RPMI7951 (cell line): ENCODE measurements at places on chromosomes 4 and X. TPM values are rescaled to one million over a fixed set of nuclear protein-coding genes. Genes with fewer than 3 reads are reported as not detected.

FGF13 gene
- total RNA-seq, result 0.10 and 0.12 TPM in 2 replicates

CT45A10 gene
- 0.29 and 0.72 TPM in 2 replicates for total RNA-seq

DNA sequence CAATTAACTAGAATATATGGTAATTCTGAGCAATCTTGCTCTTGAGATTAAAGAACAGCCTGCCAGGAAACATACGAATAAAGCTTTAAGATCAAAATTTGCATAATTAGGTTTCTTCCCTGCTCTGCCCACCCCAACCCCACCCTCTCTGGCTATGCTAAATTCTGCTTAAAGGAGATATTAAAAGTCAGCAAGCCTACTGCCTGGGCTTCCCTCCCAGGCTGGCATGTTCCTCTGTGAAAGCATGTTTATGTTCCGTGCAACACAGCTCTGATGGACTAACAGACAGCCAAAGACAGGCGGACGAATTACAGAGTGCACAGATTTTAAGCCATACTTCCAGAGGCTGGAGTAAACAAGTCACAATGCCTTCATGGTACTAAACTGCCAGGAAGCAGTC is 28.4 kb downstream of the CD99L2 start:
- DNase-seq, result no peak

DNA sequence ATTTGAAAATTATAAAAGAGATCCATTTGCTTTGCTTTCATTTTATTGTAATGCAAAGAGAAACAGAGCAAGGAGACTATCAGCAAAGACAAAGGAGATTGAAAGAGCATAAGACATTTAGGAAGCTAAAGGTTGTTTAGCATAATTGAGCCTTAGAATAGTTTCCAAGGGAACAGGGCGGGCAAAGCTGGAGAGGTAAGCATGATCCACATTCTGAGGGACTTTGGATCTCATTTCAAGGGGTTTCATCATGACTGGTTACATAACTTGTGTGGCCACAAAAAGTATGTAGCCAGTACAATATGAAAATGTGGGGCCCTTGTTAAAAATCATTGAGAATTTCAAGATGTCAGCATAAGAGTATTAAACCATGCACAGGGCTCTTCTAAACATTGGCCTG is 406.5 kb downstream of the RPA4 start:
- DNase-seq, result no peak

DNA sequence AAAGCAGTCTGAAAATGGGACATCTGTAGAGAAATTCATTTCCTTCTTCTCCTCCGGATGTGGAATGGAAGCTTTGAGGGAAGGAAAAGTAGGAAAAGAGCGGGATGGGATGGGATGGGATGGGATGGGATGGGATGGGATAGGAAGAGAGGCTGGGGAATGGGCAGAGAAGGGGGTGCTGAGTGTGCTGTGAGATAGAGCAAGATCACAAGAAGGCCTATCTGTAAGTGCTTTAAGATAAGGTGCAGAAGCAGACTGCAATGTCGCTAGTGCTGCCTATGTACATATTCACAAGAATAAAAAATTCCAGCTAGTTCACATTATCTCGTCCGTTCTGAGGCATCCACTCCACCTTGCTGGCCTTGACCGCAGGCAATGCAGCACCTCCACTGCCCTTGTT is 86.2 kb downstream of the IRF2 start:
- no peak for DNase-seq
